Brain microvascular endothelial cell (primary cell): ENCODE measurements at places on chromosomes 4 and X.
A peak's percentile ranks its signal among the peaks of the same experiment; 100 is the strongest.

DNA sequence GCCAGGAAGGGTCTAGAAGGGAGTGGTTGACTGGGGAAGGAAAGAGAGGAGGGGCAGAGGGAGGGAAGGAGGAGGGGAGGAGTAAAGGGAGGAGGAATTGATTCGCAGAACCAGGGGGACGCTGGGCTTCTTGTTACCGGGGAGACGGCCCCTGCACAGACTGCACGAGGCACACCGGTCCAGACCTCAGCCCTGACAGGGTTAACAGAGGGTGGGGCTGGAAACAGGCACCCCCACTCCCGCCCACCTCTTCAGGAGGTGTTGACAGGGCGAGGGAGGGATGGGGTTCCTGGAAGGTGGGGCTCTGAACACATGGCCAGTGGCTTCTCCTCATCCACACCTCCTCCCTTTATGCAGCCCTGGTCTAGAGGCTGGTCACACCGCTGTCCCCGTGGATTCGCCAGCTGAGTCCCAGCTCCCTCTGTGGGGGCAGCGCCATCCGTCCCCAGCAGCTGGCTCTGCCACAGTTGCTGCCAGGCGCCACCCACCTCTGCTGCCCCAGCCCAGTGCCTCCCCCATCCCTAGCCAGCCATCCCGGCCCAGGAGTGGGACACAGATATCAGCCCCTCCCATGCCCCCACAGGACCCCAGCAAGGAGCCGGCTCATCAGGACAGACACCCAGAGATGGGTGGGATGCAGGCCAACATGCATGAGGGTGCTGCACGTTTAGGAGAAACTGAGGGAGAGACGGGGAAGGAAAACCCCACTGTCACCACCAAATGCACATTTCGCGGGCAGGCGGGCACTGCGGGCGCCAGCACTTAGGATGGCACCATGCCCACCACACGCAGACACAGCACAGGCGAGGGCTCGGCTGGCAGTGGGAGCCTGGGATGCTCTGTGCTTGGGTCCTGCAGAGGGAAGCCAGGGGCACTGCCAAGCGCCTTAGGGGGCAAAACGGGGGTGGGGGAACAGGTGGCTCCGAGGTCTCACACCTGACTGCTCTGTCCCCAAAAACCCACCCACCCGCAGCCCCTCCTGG, 87.6 kb downstream of the ABLIM2 start:
- no peak for DNase-seq

DNA sequence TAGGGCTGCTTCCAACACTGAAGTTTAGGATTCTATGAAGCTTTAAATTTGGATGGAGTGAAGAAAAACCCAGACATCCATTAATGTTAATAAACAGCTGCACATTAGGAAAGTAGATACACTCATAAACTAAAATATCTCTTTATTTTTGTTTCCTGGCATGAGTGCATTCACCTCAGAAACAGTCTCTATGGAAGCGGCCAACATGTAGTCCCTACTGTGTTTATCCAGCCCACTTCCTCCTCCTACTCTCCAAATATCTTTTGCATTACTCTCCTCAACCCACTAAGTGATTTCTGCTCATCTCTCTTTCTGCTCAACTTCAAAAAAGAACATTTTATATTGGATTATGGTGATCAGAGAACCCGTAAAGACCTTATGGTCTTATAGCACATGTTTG, 180.3 kb upstream of the MXRA5 start:
- peak; percentile 50 for DNase-seq

DNA sequence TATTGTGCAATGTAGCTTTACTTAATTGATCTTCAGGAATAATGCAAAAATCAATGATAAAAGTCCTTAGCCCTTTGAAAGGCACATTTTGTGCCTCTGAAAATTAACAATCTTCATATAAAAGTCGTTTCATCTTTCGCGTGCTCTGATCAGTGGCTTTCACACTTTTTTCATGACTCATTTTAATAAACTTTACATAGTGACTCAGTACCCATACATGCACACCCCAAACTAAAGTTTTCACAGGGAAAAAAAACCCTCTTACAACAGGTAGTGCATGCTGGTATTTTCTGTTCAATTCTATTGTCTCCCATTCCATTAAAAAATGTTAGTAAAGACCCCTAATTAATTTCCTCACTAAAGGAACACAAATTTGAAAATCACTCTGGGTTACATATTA, 21.5 kb downstream of the RWDD4 start:
- DNase-seq: no peak

- no peak for DNase-seq
These were observed 88.5 kb upstream of the ETNPPL start for GRCh38 chr4:108851366-108851765.

DNA sequence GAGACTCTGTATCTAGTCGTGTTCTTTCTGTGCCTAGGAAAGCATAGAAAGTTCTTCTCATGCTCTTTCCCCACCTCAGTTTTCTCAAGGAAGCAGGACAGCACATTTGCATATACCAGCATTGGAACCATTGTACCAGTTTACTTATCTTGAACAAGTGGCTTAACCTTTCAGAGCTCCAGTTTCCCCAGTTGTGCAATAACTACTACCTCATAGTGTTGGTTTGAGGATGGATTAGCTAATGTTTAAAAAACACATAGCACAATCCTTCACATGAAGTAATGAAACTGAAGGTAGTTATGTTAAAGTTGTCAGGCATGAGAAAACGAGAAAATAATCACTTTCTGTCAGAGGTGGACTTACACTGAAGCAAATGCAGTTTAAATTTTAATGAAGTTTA, 92.2 kb upstream of the H2AZ1 start:
- no peak for DNase-seq

- no peak for DNase-seq
These were observed 35.3 kb upstream of the DCX start for GRCh38 chrX:111447298-111447697.

- DNase-seq: no peak
These were observed 72.4 kb upstream of the UCP1 start for GRCh38 chr4:140641105-140641555.

GRCh38 chrX:120316587-120317283, 5.5 kb upstream of the TMEM255A start:
- DNase-seq: no peak

- DNase-seq: no peak
These were observed 11.7 kb downstream of the WDR1 start for GRCh38 chr4:10104991-10105276.

- DNase-seq: no peak
These were observed 660.3 kb upstream of the PRKX start for GRCh38 chrX:4373791-4374190.

DNA sequence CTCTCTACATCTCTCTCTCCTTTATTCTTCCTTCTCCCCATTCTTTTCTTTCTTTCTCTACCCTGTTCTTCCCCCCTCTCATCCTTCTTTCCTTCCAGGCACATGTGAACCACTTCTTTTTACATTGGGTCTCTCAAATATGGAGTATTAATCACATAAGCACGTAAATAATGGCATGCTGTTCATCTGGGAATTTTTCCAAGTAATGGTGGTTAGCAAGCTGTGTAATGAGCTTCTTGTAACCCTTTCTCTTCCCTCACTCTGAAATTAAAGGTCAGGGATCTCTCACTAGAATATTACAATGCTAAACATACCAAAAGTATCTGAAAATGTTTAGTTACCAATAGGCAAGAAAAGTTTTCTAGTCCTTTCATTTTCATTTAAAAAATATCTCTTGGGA, 239.9 kb upstream of the TEX13A start:
- DNase-seq: peak; percentile 28

GRCh38 chrX:49987651-49988050, 65.3 kb downstream of the CLCN5 start:
- no peak for DNase-seq

- DNase-seq: peak; percentile 53
These were observed 29.0 kb downstream of the COQ2 start for GRCh38 chr4:83255584-83255983.

- DNase-seq: no peak
These were observed 145.4 kb downstream of the EMCN start for GRCh38 chr4:100372432-100372831.

DNA sequence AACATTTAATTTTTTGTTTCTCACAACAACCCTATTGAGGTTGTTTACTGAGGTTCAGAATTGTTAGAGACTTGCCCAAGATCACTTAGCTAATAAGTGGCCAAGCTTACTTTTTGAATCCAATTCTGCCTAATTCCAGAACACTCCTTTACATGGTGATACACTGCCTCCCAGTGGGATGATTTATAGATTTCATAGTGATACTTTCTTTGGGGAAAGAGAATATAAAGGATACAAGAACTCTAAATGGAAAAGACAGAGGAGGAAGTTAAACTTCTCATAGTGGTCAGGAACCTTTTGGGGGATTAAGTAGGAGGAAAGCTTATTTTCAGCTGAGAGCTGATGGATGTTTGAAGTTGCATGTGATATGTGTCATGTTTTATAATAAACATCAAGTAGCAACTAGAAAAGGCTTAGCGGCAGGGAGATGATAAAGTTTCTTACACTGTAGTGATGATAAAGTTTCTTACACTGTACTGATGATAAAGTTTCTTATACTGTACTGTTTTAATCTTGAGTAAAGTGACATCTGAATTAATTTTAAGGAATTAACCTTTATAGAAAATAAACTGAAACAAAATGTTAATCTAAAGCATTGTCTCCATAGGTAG, 15.3 kb downstream of the STAG2 start:
- no peak for DNase-seq

GRCh38 chr4:52249581-52249980, 198.5 kb downstream of the SPATA18 start:
- no peak for DNase-seq

DNA sequence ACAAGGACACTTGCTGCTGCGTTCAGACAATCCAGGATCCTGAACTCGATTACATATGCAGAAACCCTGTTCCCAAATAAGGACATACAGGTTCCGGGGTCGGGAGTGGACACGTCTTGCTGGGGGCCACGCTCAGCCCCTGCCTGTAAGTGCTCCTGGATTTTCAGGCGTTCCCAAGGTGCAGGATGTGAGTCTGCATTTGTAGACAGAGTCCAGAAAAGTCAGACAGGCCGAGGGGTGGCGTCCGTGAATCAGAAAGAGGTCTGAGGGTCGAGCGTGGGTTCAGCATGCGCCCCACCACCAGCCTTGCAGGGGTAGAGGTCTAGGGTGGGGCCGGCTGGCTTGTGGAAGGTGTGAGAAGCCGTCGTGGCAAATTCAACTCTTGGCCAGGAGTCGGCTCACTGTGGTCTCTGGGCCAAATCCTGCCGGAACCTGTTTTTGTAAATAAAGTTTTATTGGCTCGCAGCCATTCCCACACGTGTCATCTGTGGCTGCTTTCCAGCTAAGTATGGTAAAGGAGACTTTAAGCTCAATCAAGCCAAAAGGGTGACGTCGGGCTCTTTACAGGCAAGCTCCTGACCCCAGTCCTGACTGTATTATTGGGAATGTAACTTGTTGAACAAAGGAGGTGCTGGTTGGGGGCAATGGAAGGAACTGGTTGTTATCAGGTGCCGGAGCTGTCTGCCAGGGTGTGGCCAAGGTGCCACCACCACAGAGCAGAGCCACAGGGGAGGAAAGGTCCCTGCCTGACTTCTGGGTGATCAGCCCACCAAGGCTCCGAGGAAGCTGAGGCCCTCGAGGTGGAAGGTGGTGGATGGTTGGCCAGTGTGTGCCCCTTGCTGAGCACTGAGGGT, 7.4 kb downstream of the DOK7 start:
- no peak for DNase-seq

GRCh38 chr4:27011401-27011800, 150.8 kb downstream of the STIM2 start:
- DNase-seq: no peak

DNA sequence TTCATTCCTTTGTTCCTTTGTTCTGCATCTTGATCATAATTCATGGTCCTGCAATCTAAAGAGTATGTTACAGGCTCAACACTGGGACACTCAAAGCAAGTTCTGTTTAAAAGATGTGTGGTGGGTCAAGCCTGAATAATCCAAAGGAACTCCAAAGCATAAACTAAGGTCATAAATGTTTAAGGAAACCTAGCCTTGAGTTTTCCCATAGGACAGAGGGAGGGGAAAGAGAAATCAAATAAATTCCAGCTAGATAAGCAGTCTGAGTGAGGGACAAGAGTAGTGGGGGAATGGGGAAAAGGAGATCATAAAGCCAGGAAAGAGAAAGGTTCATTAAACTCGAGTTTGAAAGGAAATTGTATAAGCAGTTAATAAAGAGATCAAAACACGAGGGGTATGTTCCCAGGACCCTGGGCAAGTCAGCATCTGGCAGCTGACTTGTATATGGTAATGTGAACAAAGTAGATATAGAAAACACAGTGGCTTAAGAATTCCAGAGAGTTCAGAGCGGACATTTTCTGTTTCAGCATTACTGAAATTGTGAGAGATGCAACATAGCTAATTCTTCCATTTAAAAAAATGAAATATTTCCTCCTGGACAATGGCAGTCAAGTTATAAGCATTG, 125.8 kb upstream of the EDNRA start:
- no peak for DNase-seq

DNA sequence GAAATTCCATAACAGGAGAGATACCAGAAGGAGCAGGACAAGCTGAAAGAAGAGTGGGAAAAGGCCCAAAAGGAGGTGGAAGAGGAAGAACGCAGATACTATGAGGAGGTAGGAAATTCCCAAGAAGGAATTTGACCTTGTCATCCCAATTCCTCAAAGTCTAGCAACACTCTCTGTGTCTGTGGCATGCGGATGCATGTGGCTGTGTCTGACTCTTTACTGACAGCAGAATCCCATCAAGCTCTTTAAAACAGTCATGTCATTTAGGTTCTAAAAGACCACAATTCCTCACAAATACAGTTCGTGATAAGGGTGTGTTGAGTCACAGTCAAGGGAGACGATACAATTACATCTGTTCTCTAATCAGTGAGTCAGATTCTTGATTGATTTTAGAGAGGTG, 68.5 kb downstream of the PHOX2B start:
- no peak for DNase-seq

GRCh38 chr4:164768516-164768915, 14.6 kb downstream of the SMIM31 start:
- no peak for DNase-seq

GRCh38 chrX:7828594-7828993, 14.4 kb upstream of the VCX start:
- DNase-seq: no peak

DNA sequence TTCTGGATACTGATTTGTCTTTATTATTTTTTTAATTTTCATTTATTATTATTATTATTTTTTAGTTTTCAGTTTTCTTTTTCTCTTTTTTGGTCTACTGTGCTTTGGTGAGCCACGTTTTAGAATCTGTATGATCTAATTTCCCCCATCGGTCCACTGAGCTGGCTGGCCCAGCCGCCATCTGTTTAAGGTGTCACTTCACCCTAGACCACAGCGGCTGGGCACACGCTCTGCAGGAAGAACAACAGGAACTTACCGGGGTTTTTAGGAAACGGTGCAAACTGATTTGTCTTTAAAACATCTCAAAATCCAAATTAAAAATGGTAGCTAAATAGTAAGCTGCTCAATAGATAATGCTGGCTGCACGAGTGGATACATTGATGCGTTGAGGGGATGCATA, 48.8 kb upstream of the AMOT start:
- DNase-seq: no peak

DNA sequence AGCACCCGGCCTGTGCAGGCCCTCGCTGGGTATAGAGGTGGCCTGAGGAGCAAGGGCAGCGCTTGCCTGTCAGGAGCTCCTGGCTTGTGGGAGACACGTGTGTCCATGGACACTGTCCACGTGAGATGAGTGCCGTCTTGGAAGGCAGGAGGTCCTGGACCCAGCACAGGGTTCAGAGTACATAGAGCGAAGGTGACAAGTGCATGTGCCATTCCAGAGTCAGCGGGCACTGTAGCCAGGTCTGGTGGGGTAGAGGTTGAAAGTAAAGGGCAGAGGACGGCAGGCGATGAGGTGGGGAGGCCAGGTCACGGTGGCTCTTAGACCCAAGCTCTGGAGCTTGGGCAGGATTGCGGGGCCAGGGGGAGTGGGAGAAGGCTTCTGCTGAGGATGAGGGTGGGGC, 28.4 kb upstream of the TADA2B start:
- DNase-seq: no peak
